Stimulated activated CD8-positive, alpha-beta memory T cell treated with anti-CD3 and anti-CD28 coated beads, Interleukin-4, amount 100 ng/mL, for 1 hour (primary cell): ENCODE measurements at places on chromosomes 7 and 10.
A peak's percentile ranks its signal among the peaks of the same experiment; 100 is the strongest.

DNA sequence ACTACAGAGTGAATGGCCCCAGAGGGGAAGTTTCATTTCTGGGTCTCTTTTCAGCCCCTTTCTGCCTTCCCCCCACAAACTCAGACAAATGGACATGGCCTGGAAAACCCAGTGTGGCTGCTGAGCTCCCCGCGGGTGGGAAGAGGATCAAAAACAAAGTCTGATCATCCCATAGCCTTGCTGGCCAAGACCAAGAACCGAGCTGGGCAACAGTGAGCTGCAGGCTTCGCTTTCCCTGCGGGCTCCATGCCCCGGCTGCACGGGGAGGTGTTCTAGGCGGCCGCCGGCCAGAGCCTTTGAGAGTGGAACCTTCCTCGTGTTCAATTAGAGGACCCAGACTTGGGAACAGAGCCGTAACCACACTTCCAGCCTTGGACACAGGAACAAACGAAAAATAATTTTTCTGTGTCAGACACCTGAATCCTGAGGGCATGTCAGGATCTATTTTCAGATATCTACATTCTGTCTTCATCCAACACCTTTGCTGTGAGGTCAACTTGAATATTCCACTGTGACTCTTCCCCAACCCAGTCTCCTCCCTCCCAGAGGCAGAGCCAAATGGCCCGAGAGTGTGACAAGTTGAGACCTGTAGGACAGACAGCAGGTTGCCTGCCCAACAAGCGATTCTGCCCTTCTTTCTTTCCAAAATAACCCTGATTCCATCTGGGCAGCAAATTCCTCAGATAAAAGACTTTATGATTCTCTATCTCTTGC is 26.0 kb downstream of the WDR86 start:
- no peak for DNase-seq

GRCh38 chr7:103075337-103075918 is 488 bp downstream of the ARMC10 start:
- DNase-seq, result peak; percentile 43

DNA sequence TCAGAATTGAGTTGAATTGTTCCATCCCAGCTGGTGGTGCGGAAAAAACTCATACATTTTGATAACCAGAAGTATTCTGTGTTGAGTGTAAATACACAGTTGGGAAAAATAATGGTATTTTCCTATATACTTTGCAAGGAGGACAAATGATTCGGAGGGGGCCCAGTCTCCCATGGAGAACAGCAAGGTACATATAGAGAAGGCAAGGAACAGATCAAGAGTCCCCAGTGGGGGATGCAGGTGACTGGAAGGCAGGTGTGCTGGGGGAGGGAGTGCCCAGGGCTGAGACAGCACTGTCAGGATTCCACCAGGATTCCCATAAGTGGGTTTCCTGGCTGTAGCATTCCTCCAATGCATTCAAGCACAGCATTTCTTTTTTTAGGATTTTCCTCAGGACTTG is 10.8 kb upstream of the ADCY1 start:
- no peak for DNase-seq

GRCh38 chr10:18142151-18142550 is 1.9 kb downstream of the CACNB2 start:
- DNase-seq, result no peak

DNA sequence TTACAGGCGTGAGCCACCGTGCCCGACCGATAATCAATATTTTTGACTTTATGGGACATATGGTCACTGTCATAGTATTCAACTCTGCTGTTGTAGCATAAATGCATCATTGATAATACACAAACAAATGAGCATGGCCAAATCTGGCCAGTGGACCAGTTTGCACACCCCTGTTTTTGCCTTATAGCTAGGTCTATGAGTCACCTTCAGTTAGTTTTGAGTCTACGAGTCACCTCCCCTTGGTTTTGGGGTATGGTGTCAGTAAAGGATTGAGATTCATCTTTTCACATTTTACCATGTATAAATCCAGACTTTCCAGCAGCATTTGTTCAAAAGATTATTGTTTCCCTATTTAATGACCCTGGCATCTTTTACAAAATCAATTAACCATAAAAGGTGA is 362.5 kb upstream of the NRP1 start:
- no peak for DNase-seq

DNA sequence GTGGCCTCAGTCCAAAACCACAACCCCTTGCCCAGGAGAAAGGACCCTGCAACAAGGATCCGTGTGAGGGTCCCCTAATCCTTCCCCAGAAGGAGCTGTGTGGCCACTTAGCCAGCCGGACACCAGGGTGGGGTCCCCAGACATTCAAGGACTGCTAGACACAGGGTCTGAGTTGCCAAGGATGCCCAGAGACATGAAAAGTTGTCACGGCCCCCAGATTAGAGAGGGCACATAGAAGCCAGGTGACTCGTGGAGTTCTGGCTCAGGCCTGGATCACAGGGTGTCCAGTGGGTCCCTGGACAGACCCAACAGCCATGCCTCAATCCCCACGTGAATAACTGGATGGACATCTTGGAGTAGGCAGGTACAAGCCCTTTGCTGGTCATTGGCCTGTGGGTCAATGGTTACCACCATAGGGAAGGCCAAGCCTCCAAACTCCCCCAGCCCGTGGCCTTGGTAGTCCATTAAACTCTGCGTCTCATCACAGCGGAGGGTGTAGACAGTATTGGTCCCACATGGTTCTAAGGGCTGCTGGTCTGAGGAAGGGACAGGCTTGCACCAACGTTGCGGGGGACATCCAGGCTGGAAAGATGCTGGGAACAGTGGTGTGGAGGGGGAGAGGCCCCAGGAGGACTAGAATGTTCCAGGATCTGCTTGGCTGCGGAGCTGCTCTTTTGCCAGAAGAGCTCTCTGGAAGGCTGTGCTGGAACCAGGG is 205.9 kb upstream of the PPP2R2D start:
- no peak for DNase-seq

- DNase-seq, result peak; percentile 10
Observed at GRCh38 chr7:142391191-142391992, 133.5 kb upstream of the PRSS58 start.

DNA sequence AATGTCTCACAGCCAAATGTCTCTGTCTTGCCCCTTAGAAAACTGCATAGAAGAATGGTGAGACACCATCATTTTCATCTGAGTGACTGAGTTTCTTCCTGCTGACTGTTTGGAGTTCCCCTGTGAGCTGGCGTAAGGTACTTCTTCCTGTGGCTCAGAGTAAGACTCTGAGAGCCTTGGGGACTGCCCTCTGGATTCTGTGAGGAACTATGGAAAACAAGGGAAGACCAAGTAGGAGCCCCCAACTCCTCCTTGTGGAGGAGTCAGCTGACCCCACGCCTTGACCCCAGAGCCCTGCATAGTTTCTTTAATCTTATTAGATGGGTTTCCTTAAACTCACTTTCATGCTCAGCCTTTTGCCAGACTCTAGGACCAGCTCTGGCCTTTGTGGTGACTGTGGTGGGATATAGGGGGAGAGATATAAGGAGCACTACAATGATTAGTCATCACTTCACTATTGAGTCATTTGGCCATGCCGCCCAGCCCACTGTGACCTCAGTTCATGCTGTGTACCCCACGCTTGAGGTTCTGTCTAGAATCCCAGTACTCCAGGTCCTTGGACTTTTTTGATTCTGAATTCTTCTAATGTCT is 51.8 kb upstream of the FAM133B start:
- DNase-seq, result no peak

DNA sequence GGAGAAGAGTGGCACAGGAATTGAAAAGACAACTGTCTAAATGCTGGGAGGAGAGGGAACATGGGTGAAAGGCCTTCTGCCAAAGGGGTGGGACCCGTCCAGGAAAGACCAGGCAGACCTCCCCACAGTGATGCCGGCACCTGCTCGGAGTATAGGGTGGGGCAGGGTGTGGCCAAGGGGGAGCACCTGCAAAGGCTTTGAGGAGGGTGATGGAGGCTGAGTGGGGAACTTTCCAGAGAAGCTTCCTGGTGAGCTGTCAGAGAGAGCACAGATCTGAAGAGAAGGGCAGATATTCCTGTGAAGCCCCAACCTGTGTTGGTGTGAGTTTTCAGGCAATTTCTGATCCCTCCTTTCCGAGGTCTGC is 263.4 kb upstream of the GRB10 start:
- no peak for DNase-seq

- no peak for DNase-seq
Observed at GRCh38 chr7:42351316-42351935, 114.4 kb upstream of the GLI3 start.

DNA sequence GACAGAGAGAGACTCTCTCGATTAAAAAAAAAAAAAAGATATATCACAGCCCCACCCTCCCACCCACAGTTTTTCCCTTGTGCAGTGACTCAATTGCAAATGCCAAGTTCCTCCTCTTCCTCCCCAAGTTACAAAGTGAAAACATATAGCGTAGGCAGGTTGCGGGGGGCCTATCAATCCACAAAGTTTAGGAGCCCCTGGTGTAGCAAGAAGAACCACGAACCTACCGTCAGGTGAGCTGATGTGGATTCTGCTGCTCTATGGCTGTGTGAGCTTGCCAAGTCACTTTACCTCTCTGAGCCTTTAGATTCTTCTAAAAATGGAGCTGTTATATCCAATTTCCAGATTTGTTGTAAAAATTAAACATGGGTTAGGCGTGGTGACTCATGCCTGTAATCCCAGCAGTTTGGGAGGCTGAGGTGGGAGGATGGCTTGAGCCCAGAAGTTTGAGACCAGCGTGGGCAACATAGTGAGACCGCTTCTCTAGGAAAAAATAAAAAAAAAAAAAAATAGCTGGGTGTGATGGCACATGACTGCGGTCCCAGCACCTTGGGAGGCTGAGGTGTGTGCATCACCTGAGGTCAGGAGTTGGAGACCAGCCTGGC is 8.2 kb upstream of the RHBDD2 start:
- no peak for DNase-seq

GRCh38 chr10:102411341-102412255 is 7.0 kb downstream of the PSD start:
- DNase-seq, result no peak

GRCh38 chr7:2514473-2515423 is 4.8 kb upstream of the LFNG start:
- no peak for DNase-seq

DNA sequence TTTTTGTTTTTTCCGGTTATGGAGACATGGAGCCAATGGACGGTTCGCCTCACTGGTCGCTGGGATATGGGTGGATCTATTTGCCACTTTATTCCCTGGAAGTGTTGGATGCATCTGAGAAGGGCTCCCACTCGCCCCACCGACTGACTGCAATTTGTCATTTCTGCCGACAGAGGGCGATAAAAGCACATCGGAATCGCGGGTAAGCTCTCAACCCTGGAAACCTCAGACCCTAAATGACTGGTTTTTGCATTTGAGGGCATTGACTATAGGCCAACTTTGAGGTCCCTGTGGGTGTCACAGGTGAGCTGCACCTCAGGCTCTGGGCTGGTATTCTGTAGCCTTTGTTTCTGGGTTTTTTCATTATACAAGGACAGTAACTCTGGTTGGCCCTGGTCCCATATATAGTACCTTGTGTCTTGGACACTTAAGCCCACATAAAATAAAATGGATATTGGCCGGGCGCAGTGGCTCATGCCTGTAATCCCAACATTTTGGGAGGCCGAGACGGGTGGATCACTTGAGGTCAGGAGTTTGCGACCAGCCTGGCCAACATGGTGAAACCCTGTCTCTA is 11.9 kb upstream of the OPALIN start:
- peak; percentile 23 for DNase-seq

- DNase-seq, result no peak
Observed at GRCh38 chr10:78283069-78283682, 249.5 kb downstream of the RPS24 start.

GRCh38 chr7:138243430-138243829 is 167.2 kb downstream of the AKR1D1 start:
- no peak for DNase-seq

DNA sequence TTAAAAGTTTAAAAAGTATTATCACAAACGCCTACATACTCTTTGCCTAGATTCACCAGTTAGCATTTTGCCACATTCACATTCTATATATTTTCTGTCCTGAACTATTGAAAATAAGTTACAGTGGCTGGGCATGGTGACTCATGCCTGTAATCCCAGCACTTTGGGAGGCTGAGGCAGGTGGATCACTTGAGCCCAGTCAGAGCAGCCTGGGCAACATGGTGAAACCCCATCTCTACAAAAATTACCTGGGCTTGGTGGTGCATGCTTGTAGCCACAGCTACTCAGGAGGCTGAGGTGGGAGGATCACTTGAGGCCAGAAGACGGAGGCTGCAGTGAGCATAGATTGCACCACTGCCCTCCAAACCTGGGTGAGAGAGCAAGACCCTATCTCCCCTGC is 5.3 kb downstream of the ARPC1A start:
- no peak for DNase-seq

DNA sequence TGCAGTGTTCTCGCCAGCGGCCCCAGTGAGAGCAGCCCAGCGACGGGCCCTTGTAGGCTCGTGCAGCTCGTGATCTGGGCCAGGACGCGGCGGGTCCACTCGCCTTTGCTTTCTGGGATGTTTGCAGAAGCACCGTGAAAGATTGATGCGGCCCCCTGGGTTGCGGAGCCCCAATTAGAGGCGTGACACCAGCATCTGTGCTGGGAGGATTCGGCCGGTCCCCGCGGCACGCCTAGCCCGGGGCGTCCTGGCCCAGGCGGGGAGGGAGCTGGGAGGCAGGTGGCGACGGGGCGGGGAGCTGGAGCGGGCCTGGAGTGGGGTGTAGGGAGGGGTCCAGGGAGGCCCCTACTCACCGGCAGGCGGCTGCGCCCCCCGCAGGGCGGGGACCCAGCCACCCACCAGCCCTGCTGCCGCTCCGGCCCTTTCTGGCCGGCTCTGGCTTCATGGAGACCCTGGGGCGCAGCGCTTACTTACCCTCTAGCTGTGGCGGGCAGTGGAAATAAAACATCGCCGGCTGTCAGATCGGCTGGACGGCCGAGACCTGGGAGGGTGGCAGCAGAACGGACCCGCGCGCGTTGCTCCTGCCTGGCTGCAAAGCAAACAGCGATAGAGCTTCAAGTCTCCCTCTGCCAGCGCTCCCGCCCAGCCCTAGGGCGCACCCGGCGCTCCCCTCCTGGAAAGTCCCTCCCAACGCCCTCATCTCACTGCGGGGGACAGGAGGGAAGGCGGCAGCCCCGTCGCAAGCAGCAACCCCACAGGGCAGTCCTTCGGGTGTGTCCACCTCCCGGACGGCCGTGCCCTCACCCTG is 752 bp downstream of the DRGX start:
- DNase-seq, result no peak

GRCh38 chr7:107014387-107015023 is 30.0 kb upstream of the PRKAR2B start:
- no peak for DNase-seq

DNA sequence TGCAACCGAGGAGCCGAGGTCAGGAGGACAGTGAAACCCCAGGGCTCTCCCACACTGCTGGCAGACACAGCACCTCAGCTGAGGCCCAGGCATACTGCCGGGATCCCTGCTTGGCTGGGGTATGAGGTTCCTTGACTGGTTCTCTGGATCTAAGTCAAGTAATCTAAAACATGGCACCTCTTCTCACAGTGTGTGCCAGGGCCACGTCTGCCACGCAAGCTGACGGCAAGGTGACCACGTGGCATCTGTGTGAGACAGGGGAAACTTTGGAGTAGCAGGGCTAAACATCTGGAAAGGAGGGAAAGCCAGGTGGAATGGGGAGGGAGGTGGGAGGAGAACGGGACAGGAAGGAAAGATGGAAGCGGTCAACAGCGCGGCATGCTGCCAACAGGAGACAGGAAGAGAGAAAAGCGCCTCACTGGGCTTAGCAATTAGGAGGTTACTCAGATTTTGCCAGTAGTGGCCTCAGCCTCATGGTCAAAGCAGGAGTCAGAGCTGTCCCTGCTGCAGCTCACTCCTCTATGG is 103.7 kb downstream of the CXCL12 start:
- no peak for DNase-seq

GRCh38 chr10:128540128-128540762 is 414.0 kb upstream of the MKI67 start:
- no peak for DNase-seq

GRCh38 chr10:63757067-63757466 is 235.9 kb downstream of the REEP3 start:
- DNase-seq, result no peak
